Hematopoietic multipotent progenitor cell treated with erythropoietin and hydrocortisone succinate and interleukin-3 and kit ligand, for 15 days (in vitro differentiated cells): ENCODE measurements at places on chromosomes 3 and 15.

DNA sequence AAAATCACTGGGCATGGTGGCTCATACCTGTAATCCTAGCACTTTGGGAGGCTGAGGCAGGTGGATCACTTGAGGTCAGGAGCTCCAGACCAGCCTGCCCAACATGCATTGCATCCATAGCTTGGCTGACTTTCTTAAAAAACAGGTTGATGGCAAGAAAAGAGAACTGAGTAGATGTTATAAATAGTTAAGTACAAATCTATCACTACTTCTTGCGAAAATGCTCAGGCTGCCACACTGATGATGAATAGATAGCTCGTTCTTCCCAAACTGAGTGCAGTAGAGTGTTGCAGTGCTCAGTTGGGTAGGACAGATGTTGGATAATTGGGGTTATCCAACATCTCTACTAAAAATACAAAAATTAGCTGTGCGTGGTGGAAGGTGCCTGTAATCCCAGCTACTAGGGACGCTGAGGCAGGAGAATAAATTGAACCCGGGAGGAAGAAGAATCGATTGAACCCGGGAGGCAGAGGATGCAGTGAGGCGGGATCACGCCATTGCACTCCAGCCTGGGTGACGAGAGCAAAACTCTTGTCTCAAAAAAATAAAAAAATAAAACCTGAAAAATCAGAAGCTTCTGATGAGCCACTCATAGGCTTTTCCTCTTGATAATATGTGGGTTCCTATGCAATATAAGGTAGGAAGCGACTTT is 1.2 kb downstream of the BTLA start:
- DNase-seq, result no peak

- no peak for DNase-seq
Measured at GRCh38 chr3:44065311-44066094, 176.2 kb upstream of the TOPAZ1 start.

GRCh38 chr15:82972990-82973389 is 13.0 kb upstream of the RAMAC start:
- DNase-seq, result no peak

DNA sequence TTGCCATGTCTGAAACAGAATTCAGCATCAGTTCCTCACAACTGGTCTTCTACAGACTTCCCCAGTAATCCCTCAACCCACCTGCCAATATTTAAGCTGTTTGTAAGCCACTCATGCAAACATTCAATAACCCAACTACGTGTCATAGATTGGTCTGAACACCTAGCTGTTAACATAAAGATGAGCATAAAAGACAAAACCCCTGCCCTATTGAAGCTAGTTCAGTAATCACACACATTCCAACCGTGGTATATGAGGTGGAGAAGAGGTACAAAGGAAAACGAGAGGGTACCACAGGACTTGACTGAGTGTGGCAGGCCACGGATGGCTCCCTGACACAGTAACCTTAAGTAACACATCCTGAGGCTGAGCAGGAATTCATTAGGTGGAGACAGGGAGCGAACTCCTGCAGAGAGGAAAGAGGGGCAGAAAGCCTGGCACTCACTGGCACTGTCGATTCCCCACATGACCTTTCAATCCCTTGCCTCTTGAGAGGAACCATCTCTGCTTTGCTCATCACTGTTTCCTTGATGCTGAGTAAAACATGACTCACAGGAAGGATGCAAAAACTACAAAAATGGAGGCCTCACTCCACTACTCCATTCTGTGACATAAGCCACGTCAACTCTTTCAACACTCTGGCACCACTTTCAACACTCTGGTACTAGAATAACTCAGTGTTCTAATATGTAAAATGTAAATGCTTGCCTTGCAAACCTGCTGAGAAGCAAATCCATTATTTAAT is 31.3 kb downstream of the RPN1 start:
- DNase-seq, result no peak

- DNase-seq, result peak; percentile 35
Measured at GRCh38 chr15:90872486-90873184, 4.2 kb downstream of the FURIN start.

DNA sequence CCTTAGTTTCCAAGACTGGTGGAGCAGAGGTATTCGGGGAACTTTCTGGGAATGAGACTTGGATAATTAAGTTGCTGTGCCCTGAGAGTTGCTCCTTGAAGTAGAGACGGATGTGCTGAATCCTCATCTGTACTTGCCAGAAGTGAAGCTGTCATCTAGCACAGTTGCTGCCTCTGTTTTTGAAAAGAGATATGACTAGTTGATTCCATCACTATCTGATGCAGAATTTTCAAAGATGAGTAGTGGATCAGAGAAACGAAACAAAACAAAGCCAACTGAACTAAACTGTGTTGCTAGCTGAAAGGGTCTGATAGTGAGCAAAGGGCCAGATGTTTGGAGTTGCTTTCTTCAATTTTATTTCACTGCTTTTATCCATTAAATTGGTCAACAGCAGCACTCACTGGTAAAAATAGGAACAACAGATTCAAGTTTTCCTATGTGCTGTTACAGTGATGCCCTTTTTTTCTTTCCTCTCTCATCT is 52.7 kb downstream of the MITF start:
- DNase-seq, result peak; percentile 34

DNA sequence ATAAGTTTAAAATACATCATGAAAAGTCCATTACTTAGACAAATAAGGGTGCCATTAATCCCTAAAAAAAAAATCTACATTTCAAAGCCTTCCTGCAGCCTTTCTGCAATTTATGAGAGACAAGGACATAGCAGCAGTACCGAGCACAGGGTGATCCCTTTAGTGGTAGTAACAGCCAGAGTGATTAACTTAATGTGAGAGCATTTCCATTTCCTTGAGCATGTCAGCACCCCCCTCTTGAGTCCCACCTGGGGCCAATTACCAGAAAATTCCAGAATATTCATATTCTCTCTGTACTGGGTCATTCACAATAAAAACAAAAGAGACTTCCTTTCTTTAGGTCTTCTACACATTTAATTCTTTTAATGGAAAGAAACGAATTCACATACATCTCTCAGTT is 546.9 kb upstream of the CCDC54 start:
- no peak for DNase-seq

GRCh38 chr3:47888986-47889757 is 86.2 kb downstream of the DHX30 start:
- DNase-seq, result no peak
